Colonic mucosa (tissue), 4 donors: ENCODE measurements at places on chromosomes 11 and 22. TPM values are rescaled to one million over a fixed set of nuclear protein-coding genes. Genes with fewer than 3 reads are reported as not detected.

DNA sequence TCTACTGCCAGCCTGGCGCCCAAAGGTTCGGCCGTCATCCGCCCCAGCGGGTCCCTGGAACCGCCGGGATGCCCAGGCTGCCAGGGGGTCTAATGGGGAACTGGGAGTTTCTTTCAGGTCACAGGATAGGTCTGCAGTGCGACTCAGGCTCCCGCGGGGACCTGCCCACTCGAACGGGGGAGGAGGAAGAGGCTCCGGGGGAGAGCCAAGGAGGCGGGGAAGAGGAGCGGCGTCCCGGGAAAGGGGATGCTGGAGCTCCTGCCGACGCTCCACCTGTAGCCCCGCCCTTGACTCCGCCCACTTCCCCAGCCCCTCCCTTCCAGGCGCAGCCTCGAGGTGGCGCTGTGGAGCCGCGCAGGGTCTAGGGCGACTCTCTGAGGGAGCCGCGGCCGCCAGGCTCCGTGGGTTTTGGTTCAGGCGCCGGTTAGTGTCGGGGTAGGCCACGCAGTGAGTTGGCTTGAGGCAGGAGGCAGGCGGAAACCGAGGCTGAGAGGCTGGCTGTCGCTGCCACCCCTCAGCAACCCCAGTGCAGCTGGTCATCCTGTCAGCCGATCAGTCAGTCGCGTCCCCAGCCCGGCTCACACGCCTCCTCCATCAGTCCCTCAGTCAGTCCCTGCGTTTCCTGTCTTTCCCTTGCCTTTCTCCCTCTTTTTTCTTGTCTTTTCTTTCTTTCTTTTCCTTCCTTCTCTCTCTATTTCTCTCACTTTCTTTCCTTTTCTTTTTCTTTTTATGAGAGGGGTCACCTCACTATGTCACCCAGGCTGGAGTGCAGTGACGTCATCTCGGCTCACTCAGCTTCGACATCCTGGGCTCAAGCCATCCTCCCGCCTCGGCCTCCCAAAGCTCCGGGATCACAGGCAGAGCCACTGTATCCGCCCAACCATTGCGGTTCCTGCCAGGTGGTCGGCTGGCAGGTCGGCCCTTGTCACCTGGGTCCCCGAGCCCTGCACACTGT lies 26.4 kb downstream of the YWHAH start:
- H3K27me3 ChIP-seq: no peaks in the 10 kb centered on the region
- H3K27ac ChIP-seq: no peak overlapping the region
- peak overlapping the region; percentile 41 for H3K4me3 ChIP-seq
- peak; percentile 93 for DNase-seq

DNA sequence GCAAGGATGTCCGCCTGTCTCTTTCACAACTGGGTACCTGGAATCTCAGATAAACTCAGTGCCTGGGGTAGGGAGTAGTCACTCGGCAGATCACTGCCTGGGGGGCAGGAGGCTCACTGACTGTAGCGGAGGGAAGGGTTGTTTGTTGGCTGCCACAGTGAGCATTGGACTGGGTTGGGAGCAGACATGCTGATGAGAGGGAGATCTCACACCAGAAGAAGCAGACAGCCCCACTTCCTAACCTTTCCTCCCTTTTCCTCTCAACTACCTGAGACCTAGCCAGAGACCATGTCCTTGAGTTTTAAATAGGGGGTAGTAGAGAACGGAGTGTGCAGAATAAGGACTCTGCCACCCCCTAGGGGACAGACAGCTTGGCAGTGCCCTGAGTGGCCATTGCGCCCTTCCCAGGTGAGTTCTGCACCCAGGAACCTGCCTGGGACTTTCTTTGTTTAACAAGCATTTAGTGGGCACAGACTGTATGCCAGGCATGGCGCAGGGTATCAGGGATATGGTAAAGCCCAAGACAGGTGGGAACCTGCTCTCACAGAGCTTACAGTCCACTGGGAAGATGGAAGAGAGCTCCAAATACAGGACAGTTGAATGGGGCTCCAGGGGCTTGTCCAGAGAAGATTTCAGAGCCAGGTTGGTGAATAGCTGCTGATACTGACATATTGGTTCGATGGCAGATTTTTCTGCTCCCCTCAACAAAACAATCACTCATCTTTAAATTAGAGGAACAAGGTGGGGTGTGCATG lies 115.7 kb upstream of the NNMT start:
- no peaks in the 10 kb centered on the region for H3K36me3 ChIP-seq
- no peaks in the 10 kb centered on the region for H3K27me3 ChIP-seq
- peak overlapping the region; percentile 63 for H3K27ac ChIP-seq
- H3K4me3 ChIP-seq: no peak overlapping the region
- peaks cover 17% of the 10 kb centered on the region for H3K4me1 ChIP-seq
- DNase-seq: peak; percentile 74

DNA sequence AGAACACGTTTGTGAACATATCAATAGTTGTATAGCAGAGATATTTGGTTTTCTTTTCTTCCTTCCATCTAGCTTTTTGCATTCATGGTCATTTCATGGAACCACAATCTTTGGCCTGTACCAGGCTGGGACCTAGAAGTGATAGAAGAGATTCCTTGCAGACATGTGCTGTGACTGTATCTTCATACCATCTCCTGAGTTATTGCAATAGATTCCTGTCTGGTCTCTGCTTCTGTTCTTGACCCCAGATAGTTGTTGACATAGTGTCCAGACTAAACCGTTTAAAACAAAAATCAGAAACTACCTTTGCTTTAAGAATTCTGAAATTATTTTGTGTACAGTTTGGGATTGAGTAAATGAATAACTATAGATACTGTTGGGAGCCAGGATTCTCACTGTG lies 16.8 kb downstream of the PANX1 start:
- no peaks in the 10 kb centered on the region for H3K36me3 ChIP-seq
- peaks cover 1% of the 10 kb centered on the region for H3K4me1 ChIP-seq
- H3K4me3 ChIP-seq: no peak overlapping the region
- H3K27me3 ChIP-seq: no peaks in the 10 kb centered on the region
- H3K27ac ChIP-seq: no peak overlapping the region

SCGB1D2 gene
- not detected for total RNA-seq

LGR4 gene
- 94.5 TPM for total RNA-seq

USP2 gene
- 11.6 TPM for total RNA-seq

DNA sequence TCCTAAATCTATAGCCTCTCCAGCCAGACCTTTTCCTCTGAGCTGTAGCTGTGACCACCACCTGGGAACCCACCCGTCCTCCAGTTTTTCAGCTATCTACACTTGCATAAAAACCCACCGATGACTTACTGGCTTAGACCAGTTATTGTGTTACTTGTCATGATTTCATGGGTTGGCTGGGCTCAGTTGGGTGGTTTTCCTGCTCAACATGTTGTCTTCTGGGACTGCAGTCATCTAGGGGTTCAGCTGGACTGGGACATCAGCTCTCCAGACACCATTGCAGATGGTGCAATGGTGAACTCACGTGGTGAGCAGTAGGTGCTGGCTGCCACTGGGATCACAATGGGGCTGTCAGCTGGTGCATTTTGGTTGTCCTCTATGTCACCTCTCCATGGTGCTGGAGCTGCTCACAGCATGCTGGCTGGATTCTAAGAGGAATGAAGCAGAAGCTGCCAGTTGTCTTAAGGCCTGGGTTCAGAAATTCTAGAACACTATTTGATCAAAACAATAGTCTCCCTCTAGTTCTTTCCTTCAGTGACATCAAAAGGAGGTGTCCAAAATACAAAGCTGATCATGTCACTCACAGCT lies 1.3 kb upstream of the SYT13 start:
- no peak overlapping the region for H3K4me3 ChIP-seq
- H3K27me3 ChIP-seq: peaks cover 4% of the 10 kb centered on the region
- H3K4me1 ChIP-seq: no peaks in the 10 kb centered on the region
- DNase-seq: no peak

DNA sequence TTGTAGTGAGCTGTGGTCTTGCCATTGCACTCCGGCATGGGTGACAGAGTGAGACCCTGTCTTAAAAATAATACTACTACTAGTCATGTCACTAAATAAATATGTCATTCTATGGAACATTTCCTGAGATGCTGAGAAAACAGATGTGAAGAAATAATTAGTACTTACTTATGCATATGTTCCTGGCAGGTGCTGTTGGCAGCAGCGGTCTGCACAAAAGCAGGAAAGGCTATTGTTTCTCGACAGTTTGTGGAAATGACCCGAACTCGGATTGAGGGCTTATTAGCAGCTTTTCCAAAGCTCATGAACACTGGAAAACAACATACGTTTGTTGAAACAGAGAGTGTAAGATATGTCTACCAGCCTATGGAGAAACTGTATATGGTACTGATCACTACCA lies 8.8 kb downstream of the ARCN1 start:
- no peak overlapping the region for H3K4me3 ChIP-seq
- no peak for DNase-seq
- no peaks in the 10 kb centered on the region for H3K27me3 ChIP-seq
- H3K36me3 ChIP-seq: peaks cover 6% of the 10 kb centered on the region
- no peak overlapping the region for H3K27ac ChIP-seq

- no peak overlapping the region for H3K27ac ChIP-seq
- no peaks in the 10 kb centered on the region for H3K36me3 ChIP-seq
- H3K4me3 ChIP-seq: no peak overlapping the region
- H3K27me3 ChIP-seq: no peaks in the 10 kb centered on the region
Observed at GRCh38 chr11:116990811-116991210, 107.4 kb downstream of the SIK3 start.

DNA sequence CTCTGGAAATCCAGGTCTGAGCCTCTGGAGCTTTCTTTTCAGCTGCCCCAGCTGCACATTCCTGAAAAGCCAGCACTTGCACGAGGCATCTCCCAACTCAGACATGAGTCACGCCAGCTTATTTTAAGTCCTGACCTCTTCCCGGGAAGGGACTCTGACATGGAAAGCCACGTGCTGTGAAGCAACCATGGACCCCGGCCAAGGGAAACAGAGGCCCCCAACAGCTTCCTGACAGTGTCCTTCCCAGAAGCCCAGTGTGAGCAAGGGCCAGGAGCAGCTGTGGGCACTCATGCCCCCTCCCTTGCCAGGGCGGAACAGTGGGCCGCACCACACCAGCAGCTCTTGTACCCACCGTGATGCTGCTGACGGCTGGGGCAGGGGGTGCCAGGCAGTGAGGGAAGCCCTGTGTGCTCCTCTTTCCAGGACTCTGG lies 118.8 kb upstream of the CADM1 start:
- no peaks in the 10 kb centered on the region for H3K4me1 ChIP-seq
- no peaks in the 10 kb centered on the region for H3K27me3 ChIP-seq
- H3K4me3 ChIP-seq: no peak overlapping the region
- H3K36me3 ChIP-seq: no peaks in the 10 kb centered on the region

- no peak for DNase-seq
- no peaks in the 10 kb centered on the region for H3K36me3 ChIP-seq
- no peaks in the 10 kb centered on the region for H3K4me1 ChIP-seq
- H3K27ac ChIP-seq: no peak overlapping the region
Observed at GRCh38 chr11:64608636-64609035, 17.6 kb downstream of the SLC22A12 start.

GRCh38 chr11:74417379-74417804 lies 19.2 kb upstream of the PGM2L1 start:
- H3K36me3 ChIP-seq: no peaks in the 10 kb centered on the region
- no peak overlapping the region for H3K4me3 ChIP-seq
- DNase-seq: no peak
- H3K27ac ChIP-seq: no peak overlapping the region
- H3K27me3 ChIP-seq: no peaks in the 10 kb centered on the region

C11orf16 gene
- not detected for total RNA-seq

- no peaks in the 10 kb centered on the region for H3K27me3 ChIP-seq
- H3K27ac ChIP-seq: no peak overlapping the region
- DNase-seq: no peak
- no peak overlapping the region for H3K4me3 ChIP-seq
- H3K36me3 ChIP-seq: no peaks in the 10 kb centered on the region
- no peaks in the 10 kb centered on the region for H3K4me1 ChIP-seq
Observed at GRCh38 chr22:27456696-27457503, 344.7 kb downstream of the MN1 start.

- no peaks in the 10 kb centered on the region for H3K36me3 ChIP-seq
- H3K4me3 ChIP-seq: no peak overlapping the region
- H3K27ac ChIP-seq: no peak overlapping the region
- no peaks in the 10 kb centered on the region for H3K4me1 ChIP-seq
Observed at GRCh38 chr22:48942698-48943566, 884.7 kb downstream of the BRD1 start.

TMEM121B gene
- total RNA-seq: 0.64 TPM
